ENCODE measurements at places on chromosomes 1 and 21. TPM values are rescaled to one million over a fixed set of nuclear protein-coding genes. Genes with fewer than 3 reads are reported as not detected.

The SFN gene
- total RNA-seq = not detected

The CNR2 gene
- not detected for total RNA-seq

The NPR1 gene
- total RNA-seq = 0.27 TPM

- H3K27ac ChIP-seq = peak overlapping the region; percentile 38
- no peak for DNase-seq
- no peaks in the 10 kb centered on the region for H3K27me3 ChIP-seq
Measured at GRCh38 chr1:222928212-222928611, 113.4 kb downstream of the DISP1 start.

GRCh38 chr1:57729181-57729580 lies 305.3 kb upstream of the DAB1 start:
- H3K27ac ChIP-seq = no peak overlapping the region
- H3K27me3 ChIP-seq = peaks cover 17% of the 10 kb centered on the region
- H3K4me3 ChIP-seq = no peak overlapping the region
- H3K4me1 ChIP-seq = no peaks in the 10 kb centered on the region
